C1 segment of cervical spinal cord (tissue), 14 donors: ENCODE measurements at places on chromosomes 16 and 17.

DNA sequence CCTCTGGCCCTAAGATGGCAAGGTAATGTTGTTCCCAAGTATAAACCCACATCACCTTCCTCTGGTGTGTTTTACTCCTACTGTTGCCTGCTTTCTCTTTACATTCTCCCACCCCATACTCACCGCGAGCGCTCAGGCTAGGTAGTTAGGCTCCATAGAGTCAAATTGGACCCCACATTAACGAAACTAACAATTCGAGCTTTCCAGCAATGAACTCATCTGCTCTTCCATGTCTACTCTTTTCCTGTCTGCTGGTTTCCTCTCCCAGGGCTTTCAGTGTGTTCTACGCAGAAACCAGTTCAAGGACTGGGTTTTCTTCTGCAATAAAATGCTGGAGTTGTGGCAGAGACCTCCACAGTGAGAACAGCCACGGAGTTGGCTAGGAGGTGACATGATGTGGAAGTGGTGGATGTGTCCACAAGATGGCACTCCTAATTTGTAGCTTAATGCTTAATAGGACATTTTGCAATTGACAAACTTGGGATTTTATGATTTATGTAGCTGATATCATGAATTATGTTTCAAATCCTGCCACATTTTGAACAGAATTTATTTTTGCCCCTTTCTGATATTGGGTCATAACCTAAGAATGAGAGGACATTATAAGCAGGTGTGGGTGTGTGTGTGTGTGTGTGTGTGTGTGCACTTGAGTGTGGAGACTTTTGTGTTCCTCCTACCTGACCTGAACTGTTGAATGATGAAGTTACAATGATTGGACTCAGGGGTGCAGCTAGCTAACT, 2.2 kb upstream of the UQCRC2 start:
- DNase-seq = no peak

DNA sequence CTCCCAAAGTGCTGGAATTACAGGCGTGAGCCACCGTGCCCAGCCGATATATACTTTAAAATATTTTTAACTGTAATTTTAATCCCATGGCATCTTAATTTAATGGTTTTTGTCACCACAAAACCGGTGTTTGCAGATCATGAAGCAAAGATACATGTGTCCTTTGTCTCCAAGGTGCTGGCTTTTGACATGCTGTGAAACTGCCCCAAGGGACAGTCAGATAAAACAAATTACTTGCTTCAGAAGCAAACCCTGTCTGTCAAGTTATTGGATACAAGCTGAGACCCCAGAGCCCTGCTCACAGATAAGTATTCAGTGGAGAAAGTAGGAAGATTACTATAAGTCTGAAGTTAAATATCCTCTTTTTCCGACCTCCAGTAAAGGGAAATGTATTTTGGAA, 39.8 kb downstream of the ARL4D start:
- no peak for DNase-seq

DNA sequence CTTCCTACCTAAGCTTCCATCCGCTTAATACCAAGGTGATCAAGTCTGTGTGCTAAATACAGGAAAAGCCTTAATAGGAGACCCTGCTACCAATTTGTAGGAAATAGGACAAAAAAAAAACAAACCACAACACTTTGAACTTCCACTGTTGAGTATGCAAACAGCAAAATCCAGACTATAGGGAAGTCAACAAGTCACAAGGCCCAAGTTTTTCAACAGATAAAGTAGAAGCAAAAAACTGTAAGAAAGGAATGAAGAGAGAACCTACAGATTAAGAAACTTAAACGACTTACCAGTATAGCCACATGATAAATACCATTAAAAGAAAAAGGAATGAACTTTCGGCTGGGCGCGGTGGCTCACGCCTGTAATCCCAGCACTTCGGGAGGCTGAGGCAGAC, 7.4 kb downstream of the USP22 start:
- no peak for DNase-seq

- no peak for DNase-seq
Observed at GRCh38 chr16:57167953-57168352, 17.9 kb downstream of the PSME3IP1 start.

GRCh38 chr17:61139219-61139618, 260.4 kb upstream of the TBX2 start:
- no peak for DNase-seq

GRCh38 chr16:54284931-54285413, 1.6 kb downstream of the IRX3 start:
- no peak for DNase-seq

GRCh38 chr16:6209355-6209930, 1111.8 kb upstream of the EEF2KMT start:
- no peak for DNase-seq

GRCh38 chr16:65123396-65124211, 1.7 kb upstream of the CDH11 start:
- no peak for DNase-seq

DNA sequence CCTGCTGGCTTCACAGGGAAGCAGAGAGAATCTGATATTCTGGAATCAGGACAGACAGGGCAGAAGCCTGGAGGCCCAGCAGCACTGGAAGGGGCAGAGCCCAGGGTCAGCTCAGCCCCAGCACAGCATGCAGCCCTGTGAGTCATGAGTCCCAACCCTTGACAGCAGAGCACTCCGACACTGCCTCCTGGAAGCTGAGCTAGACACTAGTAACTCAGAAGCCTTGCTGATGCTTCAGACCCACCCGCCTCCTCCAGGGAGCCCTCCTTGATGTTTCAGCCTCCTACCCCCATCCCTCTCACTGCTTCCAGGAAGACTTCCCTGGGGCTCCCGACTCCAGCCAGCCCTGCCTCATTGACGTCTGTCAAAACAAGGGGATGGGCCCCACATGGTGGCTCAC, 6.9 kb downstream of the CAMKK1 start:
- DNase-seq = no peak

DNA sequence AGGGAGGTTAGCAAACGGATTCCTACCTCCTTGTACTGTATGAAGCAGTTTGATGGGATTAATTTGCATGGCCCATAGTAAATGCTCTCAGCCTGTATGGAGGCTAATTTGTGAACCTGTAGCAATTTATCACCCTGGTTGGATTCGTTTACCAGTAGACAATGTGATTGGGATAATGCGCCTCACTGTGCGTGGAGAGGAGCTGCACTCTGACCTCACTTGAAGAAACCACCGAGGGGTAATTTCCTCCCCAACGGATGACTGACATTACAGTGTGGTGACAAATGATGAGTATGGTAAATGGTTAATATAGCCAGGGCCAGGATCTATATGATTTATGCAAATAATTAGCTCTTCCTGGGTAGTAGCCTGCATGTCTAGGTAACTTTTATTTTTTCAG, 479.1 kb upstream of the RBFOX1 start:
- no peak for DNase-seq

GRCh38 chr17:64097196-64097936, 32.6 kb downstream of the ERN1 start:
- no peak for DNase-seq

GRCh38 chr17:78817123-78817522, 23.5 kb downstream of the USP36 start:
- DNase-seq = no peak

- no peak for DNase-seq
Observed at GRCh38 chr17:5249615-5250014, 15.0 kb upstream of the SCIMP start.

GRCh38 chr17:66437476-66438026, 135.1 kb downstream of the PRKCA start:
- no peak for DNase-seq

- DNase-seq = no peak
Observed at GRCh38 chr17:77316191-77316641, 175.4 kb downstream of the SEC14L1 start.

DNA sequence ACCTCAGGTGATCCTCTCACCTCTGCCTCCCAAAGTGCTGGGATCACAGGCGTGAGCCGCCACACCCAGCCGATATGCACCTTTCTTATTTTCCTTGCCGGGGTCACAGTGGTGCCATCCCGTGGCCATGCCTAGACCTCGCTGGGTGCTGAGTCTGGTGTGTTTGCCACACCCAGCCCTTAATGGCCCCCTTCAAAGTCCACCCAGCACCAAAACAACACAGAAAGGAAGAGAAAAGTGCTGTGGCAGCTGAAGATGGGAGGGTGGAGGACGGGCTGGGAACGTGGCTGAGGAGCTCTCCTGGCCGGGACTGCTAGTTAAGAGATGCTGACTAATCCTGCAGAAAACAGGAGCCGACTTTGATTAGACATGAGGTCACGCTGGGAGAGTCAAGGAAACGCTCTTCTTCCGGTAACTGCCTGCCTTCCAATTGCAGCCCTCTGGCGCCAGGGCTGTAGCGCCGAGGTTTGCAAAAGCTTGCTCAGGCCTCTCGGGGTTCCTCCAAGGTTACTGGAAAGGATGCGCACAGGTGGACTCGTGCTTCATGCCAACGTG, 10.9 kb downstream of the SLC43A2 start:
- DNase-seq = no peak

DNA sequence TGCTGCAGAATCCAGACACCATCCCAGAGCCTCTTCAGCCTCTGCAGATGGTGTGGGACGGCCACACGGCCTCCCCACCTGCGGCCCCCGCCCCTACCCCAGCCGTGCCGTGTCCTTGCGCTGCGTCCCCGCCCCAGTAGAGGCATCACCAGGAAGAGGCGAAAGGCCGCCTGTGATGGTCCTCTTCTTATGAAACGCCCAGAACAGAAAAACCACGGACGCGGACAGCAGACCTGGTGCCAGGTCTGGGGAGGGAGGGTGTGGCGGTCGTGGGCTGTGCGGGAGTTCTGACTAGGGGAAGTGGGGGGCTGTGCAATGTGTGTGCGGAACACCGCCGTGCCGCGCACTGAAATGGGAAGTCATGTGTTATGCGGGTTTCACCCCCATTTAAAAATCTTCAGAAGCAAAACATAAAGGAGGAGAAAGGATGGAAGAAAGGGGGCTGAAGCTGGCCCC, 25.5 kb downstream of the ACSF3 start:
- no peak for DNase-seq

DNA sequence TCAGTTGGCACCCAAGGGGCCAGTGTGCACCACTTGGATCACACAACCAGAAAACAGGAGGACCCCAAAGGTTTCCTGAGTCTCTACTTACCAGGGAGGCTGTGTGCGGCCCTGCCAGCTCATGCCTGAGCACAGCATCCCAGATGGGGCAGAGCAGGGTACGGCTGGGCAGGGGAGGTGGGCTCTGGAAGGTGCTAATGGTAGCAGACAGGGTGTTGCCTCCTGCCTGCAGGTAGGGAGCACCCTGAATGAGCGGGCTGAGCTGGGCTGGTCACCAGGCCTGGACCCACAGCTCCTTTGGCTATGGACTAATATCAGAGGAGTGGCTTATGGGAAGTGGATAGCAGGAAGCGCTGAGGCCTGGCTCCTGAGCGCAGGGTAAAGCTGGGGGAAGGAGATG, 14.6 kb downstream of the RECQL5 start:
- no peak for DNase-seq

DNA sequence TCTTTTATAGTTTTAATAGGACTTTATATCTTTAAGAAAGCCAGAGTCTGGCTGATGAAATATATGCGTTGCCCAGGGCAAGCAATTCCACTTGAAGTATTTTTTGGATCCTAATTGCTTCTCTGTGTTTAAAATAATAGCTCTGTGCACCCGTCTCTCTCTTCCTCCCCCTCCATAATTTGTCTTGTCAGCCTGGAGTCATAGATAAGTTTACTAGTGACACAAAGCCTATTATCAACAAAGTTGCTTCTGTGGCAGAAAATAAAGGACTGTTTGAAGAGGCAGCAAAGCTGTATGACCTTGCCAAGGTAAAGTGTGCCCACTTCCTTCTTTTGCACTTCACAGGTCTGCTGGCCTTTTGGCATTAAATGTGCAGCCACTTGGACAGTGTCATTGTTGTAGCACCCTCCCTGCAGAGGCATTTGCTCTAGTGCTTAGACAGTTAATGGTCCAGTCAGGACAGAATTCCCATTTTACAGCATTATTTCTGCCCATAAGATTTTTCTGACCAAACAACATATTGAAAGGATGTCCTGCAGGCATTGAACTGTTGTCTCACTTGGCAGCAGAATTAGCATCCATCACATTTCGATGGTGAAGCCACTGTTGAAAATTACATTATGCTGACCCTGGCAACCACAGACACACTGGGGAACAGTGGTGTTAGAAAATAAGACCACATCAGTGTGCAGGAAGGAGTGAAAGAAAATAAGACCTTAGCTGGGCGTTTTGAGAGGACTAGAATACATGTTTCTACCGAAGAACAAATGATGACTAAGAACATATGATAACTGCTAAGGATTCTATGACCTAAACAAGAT, 28.4 kb upstream of the SLC12A3 start:
- no peak for DNase-seq

- no peak for DNase-seq
Observed at GRCh38 chr17:933312-934073, 46.1 kb downstream of the NXN start.

- no peak for DNase-seq
Observed at GRCh38 chr17:60443713-60444112, 21.4 kb downstream of the CHCT1 start.

DNA sequence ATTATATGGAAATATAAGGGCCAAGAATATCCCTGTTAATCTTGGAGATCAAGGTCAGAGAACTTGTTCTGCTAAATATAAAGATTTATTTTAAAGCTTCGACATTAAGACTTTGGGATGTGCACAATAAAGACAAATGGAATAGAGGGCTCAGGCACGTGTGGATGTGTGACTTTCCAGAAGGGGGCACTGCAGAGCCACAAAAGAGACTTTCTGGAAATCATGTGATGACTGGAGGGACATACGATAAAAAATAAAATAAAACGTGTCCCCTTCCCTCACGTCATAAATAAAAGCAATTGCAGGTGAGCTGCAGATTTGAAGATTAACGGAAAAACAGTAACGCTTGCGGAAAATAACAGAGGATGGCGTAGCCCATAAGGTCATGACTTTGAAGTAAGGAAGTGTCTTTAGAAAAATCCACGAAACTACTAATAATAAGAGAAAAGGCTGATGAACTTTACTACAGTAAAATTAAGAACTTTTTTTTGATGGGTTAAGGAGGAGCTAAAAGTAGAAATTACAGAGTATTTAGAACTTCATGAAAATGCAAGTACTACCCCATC, 9.4 kb upstream of the ENGASE start:
- DNase-seq = no peak

DNA sequence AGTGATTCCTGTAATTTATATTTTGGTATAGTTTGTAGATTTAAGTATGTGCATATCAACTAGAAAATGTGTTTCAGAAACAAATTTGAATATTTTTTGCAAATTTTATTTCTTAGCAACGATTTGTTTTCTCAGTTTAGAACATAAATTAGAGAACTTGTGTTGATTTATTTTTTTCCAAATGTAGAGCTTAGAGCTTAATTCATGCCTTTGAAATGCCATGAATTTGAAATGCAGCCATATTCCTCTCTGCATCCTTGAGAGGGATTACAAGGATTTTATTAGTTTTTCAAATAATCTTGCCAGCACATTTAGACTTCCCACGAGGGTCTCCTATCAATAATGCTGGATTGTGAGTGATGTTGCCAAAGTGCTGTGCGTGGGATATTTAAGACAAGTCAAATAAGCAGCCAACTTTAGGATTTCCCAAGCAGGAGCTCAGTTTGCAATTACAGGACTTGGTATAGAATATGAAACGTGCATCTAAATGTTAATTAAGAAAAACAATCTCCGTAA, 6.7 kb upstream of the SMPD3 start:
- no peak for DNase-seq

GRCh38 chr16:2467528-2468232, 3.4 kb upstream of the NTN3 start:
- peak; percentile 25 for DNase-seq
